ENCODE measurements at places on chromosomes 12 and 14. TPM values are rescaled to one million over a fixed set of nuclear protein-coding genes. Genes with fewer than 3 reads are reported as not detected.

- DNase-seq, result no peak
Observed at GRCh38 chr14:60175255-60175902, 10.2 kb upstream of the DHRS7 start.

The TNFRSF1A gene
- total RNA-seq, result 108 TPM

- DNase-seq, result no peak
Observed at GRCh38 chr14:89166633-89167032, 250.4 kb downstream of the FOXN3 start.

DNA sequence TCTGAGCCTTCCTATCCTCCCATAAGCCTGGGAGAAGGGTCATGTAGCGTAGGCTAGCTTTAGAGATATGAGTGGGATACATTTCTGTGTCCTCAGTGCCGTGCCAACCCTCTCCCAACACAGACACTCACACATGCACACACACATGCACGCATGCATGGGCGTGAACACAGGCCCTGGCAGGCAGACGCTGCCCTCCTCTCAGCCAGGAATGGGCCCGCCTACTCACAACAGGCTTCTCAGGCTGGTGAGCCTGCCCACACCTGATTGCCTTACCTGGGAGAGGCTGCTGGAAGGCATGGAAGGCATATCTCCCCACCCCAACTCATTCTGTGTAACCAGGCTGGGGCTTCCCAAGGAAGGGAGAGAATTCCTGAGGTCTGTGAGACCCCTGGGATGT, 12.8 kb upstream of the ACVR1B start:
- no peak for DNase-seq

The NKX2-8 gene
- total RNA-seq, result 0.18 TPM

All from Panc1 (cell line).